SHP77 treated with DMSO at 0.1 percent for 48 hours (cell line): ENCODE measurements at places on chromosomes 1 and 21.

- DNase-seq: no peak
Observed at GRCh38 chr1:65011983-65012382, 45.6 kb upstream of the JAK1 start.

DNA sequence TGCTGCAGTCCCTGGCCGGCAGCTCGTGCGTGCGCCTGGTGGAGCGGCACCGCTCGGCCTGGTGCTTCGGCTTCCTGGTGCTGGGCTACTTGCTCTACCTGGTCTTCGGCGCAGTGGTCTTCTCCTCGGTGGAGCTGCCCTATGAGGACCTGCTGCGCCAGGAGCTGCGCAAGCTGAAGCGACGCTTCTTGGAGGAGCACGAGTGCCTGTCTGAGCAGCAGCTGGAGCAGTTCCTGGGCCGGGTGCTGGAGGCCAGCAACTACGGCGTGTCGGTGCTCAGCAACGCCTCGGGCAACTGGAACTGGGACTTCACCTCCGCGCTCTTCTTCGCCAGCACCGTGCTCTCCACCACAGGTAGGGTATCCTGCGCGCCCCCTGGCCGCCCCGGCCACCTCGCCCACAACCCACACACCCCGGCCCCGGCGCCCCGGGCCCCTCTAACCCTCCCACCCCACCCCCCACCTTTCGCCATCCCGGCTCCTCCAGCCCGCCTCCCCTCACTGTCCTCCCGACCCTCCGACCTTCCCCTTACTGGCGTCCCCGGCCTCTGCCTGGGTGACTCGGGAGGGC is 352 bp downstream of the KCNK1 start:
- no peak for DNase-seq

DNA sequence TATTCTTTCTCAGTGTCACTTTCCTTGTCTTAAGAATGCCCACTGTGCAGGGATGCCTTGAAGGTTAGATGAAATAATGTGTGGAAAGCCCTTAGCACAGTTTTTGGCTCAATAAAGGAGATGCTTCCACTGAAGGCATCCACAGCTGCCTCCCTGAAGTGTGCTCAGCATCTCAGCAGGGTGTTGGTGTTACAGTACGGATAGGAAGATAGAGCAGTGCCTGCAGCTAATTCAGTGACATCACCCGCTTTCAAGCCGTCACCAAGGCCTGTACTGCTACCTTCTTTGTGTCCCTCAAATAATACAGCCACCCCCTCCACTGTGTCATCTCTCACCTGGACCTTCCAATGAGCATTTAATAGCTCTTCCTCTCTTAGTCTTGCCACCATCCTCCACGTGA is 59.0 kb downstream of the NDUFS5 start:
- no peak for DNase-seq

DNA sequence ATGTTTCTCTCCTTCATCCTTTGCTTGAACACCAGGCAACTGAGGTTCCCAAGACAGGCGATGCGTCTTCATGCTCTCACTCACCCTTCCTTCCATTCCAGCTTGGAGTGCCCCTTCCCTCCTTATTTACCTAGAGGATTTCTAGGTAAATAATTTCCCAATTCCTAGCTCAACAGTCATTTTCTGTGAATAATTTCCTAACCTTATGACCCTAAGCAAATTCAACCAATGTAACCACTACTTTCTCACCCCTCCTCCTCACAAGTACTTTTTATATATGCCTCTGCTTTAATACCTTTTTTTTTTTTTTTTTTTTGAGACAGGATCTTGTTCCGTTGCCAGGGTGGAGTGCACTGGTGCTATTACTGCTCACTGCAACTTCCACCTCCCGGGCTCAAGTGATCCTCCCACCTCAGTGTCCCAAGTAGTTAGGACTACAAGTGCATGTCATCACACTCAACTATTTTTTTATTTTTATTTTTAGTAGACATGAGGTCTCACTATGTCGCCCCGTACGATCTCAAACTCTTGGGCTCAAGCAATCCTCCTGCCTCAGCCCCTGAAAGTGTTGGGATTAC is 86.7 kb downstream of the USP24 start:
- DNase-seq: no peak

- no peak for DNase-seq
Observed at GRCh38 chr21:46100020-46100419, 2.1 kb downstream of the COL6A2 start.

- DNase-seq: no peak
Observed at GRCh38 chr1:116262995-116263385, 110.1 kb upstream of the ATP1A1 start.

GRCh38 chr1:16147156-16147926 is 8.5 kb downstream of the EPHA2 start:
- DNase-seq: no peak

DNA sequence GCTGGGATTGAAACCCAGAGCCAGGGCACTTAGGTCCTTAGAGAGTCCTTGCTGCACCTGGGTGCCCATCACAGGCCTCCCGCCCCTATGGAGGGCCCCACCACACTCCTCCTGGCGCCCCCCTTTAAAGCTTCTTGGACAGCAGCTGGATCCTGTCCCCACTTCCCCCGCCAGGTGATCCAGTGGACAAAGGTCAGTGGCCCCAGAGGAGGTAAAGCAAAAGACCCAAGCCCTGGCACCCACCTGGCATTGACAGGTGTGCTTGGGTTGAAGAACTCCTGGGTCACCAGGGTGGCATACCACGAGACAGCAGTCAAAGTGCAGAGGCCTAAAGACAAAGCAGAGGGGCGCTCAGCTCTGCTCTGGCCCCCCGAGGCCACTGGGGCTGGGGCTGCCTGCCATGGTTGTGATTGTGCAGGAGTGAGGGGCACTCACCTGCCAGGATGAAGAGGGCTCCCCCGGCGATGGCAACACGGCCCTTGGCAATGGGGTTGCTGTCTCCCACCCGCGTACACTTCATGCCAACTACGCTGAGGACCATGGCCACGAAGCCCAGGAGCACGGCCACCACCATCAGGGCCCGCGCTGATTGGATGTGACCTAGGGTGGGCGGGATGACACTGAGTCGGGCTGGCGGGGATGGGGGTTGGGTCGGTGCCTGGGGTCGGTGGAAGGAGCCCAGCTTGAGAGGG is 1.9 kb downstream of the CLDN19 start:
- no peak for DNase-seq

DNA sequence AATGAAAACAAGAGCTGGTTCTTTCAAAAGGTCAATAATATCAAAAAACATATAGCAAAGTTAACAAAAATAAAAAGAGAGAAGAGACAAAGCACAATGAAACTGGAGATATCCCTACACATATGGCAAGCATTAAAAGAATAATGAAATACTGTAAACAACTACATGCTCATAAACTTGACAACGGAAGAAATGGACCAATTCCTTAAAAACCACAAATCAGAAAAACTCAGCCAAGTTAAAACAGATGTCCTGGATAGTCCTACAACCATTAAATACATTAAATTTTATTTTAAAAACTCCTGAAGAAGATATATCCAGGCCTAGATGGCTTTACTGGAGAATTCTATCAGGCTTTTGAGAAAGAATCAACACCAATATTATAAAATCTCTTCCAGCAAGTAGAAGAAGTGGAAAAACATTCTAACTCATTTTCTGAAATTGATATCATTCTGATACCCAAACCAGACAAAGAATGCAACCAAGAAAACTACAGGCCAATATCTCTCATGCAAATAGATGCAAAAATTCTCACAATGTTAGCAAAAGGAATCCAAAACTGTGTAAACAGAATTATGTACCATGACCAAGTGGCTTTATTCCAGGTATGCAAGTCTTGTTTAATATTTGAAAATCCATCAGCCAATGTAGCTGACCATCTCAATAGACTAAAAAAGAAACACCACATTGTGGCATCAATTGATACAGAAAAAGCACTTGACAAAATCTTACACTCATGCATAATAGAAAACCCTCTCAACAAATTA is 56.1 kb upstream of the LRRC7 start:
- no peak for DNase-seq

- no peak for DNase-seq
Observed at GRCh38 chr1:205045146-205045545, 2.1 kb downstream of the CNTN2 start.

DNA sequence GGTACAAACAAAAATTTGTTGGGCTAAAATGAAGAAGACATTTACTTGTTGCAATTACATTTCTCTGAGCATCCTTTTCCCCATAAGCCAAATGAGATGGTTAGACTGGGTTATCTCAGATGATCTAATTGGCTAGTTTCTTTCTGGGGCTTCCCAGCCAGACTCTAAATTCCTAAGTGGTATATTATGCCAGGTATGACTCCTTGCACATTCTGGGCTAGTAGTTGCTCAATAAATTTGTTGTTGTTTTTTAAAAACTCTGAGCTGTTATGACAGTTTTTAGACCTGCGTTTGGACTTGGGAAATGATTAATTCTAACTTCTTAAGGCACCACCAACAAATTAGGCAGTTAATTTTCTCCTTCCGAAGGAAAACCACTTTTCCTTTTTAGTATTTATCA is 66.1 kb downstream of the UCK2 start:
- no peak for DNase-seq

- no peak for DNase-seq
Observed at GRCh38 chr21:42848932-42849758, 30.2 kb downstream of the WDR4 start.

- peak; percentile 61 for DNase-seq
Observed at GRCh38 chr1:147613506-147613905, 56.8 kb downstream of the ACP6 start.

DNA sequence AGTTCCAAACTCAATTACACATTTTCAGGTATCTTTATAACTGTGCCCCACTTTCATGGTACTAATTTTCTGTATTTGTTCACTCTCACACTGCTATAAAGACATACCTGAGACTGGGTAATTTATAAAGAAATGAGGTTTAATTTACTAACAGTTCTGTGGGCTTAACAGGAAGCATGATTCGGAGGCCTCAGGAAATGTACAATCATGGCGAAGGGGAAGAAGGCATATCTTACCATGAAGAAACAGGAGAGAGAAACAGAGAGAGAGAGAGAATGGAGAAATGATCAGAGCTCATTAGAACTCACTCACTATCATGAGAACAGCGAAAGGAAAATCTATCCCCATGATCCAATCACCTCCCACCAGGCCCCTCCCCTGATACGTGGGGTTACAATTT is 874.1 kb upstream of the B3GALT2 start:
- DNase-seq: no peak

DNA sequence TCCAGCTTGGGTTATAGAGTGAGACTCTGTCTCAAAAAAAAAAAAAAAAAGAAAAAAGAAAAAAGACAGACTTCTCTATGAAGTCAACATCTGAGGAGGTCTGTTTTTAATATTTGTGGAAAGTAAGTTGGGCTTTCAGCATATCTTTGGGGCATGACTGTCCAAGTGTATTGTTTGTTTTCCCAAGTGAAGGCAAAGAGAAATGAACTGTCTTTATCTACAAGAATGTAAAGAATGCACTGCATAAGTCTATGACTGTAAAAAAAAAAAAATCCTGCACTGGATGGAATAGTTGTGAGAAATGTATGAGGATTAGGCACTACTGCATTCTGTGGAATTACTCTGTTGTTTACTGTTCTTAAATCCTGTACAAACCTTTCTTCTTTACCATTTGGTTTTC is 45.6 kb upstream of the TMEM61 start:
- no peak for DNase-seq
